ENCODE measurements at places on chromosomes 11 and 22. TPM values are rescaled to one million over a fixed set of nuclear protein-coding genes. Genes with fewer than 3 reads are reported as not detected.

- DNase-seq = peak; percentile 35
These were observed at the start of gene SLC1A2 for GRCh38 chr11:35419184-35419829. Gene SLC1A2, minus strand, starts transcription at chr11:35419558. Its CDS starts 592 bp downstream, at chr11:35418966.

DNA sequence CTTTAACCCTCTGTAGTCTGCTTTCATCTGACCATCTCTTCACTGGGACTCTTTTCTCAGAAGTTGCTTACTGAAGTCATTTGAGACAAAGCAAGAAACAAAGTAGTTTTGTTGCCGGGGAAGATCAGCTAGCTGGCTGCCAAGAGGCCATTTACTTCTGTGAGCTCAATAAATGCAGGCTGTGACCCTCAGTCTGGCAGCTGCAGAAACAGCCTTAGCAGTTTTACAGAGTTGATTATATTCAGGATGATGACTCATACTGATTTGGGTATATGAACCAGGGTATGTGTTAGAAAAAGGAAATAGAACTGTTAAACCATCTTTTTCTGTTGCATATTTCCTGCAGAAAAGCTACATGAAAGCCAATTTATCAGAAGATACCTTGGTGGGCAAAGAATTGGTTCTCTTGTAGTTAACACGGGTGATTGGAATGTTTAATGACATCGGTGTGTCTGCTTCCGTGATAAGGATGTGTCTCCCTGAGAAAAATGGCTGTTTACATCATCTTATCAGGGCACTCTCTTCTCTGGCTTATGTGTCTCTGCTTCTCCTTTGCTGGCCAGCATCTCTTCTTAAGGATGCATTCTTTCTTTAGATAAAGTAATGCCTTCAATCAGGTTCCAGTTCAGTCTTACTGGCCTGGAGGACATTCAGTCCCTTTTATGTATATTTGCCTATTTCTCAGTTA is 18.5 kb downstream of the FIBIN start:
- DNase-seq = no peak

GRCh38 chr11:77073328-77074001 is 6.7 kb downstream of the CAPN5 start:
- DNase-seq = no peak

DNA sequence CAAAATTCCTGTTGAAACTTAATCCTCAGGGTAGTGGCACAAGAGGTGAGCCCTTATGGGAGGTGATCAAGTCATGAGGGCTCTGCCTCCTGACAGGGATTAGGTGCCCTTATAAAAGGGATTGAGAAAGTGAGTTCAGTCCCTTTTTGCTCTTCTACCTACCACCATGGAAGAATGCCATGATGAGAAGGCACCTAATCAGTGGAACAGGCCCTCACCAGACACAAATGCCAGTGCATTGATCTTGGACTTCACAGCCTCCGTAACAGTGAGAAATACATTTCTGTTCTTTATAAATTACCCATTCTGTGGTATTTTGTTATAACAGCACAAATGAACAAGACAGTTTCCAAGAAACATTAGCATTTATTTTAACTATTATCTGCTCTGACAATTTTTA is 81.0 kb upstream of the MTMR2 start:
- no peak for DNase-seq

The RASGRP2 gene
- total RNA-seq = 5.6 TPM

DNA sequence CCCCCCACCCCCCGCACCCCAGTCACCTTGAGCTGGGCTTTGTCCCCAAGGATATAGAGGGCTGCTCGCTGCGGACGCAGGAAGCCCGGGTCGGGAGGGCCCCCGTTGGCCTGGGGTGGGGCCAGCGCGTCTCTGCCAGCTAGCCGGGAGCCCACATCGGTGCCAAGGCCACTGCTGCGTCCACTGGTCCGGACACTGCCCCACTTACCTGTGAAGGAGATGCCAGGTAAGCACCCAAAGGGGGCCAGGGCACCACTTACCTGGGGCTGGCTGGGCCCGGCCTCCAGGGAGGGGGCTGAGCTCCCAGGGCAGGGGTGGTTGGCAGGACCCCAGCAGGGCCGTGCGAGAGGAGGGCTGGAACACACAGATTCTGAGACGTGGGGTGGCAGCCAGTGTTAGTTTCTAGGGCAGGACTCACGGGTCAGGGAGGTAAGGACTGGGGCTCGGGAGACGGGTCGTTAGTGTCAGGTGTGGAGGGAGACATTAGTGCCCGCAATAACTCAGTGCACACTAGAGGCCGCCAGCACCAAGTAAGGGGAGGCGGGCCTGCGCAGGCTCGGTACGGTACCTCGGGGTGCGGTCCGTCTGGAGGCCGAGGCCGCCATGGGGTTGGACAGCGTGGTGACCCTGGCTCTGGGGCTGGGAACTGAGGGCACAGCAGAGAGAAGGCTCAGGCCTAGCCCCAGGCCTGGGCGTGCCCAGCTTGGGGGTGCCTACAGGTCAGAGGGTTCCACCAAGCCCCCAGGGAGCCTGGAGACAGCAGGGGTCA is 18.2 kb downstream of the SBF1 start:
- peak; percentile 52 for DNase-seq

The UFD1 gene
- 109 TPM for total RNA-seq
